ENCODE measurements at places on chromosomes 1 and 21. TPM values are rescaled to one million over a fixed set of nuclear protein-coding genes. Genes with fewer than 3 reads are reported as not detected.

GRCh38 chr1:154404511-154404931 lies 622 bp upstream of the IL6R start:
- no peaks in the 10 kb centered on the region for H3K36me3 ChIP-seq
- H3K27ac ChIP-seq = no peak overlapping the region
- DNase-seq = no peak

DNA sequence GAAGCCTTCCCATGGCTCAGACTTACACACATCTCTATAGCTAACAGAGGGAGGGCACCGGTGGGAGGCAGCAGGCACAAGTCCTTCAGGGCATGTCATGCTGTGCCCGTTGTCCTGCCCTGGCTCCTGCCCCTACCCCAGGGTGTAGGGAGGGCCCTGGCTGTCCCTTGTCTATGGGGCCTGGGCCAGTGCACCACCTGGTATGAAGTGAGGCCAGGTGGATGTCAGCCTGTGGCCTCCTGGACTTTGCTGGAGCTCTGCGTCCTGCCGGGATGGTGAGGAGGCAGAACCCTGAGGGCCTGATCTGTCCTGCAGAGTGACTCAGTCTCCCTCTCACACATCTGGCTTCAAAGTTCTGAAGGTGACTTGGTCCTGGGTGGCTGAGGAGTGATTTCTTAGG lies 47.3 kb upstream of the GPR37L1 start:
- H3K36me3 ChIP-seq = no peaks in the 10 kb centered on the region
- no peaks in the 10 kb centered on the region for H3K27me3 ChIP-seq
- H3K4me1 ChIP-seq = peaks cover 22% of the 10 kb centered on the region
- peak; percentile 9 for DNase-seq
- H3K4me3 ChIP-seq = no peak overlapping the region
- peak overlapping the region; percentile 37 for H3K27ac ChIP-seq

Gene MTF2
- 65.2 TPM for total RNA-seq

DNA sequence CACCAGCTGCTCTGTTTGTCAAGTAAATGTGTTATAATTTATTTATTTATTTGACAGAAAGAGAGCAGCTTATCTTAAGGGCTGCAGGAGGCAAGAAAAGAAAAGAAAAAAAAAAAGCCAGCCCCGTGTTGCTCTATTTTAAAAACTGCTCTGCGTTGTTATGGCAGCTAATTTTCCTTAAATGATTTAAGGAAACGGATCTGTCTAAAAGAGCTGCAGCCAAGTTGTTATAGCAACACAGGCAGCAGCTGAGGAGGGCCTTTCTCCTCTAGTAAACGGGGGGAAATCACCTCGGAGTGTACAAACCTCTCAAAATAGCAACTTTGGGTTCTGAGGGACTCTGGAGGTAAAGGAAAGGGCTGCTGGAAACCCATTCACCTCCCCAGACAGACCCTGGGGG lies 149.2 kb downstream of the BEND5 start:
- no peak for DNase-seq
- no peaks in the 10 kb centered on the region for H3K27me3 ChIP-seq
- H3K4me3 ChIP-seq = no peak overlapping the region
- no peaks in the 10 kb centered on the region for H3K36me3 ChIP-seq
- no peak overlapping the region for H3K27ac ChIP-seq

DNA sequence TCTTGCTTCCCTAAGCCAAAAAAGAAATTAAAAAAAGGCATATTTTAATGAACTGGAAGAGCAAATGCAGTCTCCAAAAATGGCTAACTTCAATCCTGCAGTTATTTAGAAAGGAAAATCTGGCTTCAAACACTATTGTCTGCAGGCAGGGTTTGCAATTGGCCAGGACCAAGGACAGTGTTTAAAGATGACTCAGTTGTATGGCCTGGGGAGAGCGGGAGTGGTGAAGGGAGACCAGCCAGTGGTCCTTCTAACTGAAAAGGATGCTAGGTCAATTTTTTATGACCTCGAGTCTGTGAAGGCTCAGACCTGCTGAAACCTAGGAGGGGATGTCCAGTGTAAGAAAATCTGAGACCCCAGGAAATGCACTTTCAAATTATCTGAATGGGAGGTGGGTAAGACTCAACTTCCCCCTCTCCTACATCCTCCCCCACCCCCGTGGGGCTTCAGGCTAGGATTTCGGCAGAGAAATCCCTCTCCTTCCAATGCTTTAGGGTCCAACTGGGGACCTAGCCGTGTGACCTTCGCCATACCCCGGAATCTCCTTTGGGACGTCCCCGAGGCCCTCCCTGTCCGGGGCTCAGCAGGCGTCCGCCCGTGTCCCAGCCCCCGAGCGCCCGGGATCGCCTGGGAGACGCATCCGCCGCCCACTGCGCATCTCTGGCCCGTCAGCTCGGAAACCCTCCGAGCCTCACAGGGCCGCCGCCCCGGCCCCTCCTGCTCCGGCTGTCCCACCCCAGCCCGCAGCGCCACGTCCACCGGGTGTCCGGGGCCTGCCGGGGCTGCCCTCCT lies 602 bp upstream of the RIMKLA start:
- H3K4me1 ChIP-seq = no peaks in the 10 kb centered on the region
- H3K36me3 ChIP-seq = no peaks in the 10 kb centered on the region
- H3K4me3 ChIP-seq = no peak overlapping the region
- no peak overlapping the region for H3K27ac ChIP-seq
- peaks cover 35% of the 10 kb centered on the region for H3K27me3 ChIP-seq
- DNase-seq = peak; percentile 43

Gene TNFRSF18
- total RNA-seq = 0.27 TPM

DNA sequence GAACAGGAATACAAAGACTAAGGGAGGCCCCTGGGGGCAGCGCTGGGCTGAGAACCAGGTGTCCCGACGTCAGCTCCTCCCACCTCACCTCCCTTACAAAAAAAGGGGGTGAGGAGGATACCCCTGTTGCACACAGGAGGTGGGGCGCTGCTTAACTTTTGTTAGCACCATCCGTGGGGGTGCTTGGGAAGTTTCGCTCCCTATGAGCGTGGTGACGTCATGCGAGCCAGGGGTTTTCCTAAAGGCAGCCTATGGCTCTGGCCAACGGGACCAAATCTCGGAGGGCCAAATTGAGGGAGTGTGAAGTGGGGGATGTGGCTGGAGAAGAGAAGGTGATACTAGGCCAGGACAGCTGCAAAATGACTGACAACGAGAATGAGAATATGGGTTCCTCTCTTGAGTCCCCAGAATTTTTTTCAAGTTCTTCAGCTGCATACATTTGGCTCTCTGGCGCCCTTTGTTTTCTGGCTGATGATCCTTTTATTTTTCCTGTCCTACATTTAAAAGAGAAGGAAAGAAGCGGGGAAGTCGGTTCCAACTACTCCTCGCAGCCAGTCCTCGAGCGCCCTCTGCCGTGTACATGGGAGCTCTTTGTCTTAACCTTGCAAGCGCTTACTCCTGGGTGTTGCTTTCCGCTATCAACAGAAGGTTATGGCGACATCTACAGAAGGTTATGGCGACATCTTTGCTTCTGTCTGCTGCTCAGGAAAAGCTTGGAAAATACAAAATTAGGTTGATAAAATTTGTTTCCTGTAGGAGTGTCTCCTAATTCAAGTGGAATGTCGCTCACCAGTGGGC lies 48.0 kb upstream of the ZC3H11B start:
- DNase-seq = peak; percentile 91
- no peak overlapping the region for H3K4me3 ChIP-seq
- H3K4me1 ChIP-seq = peaks cover 7% of the 10 kb centered on the region
- H3K36me3 ChIP-seq = no peaks in the 10 kb centered on the region

Gene HLX
- 3.0 TPM for total RNA-seq

DNA sequence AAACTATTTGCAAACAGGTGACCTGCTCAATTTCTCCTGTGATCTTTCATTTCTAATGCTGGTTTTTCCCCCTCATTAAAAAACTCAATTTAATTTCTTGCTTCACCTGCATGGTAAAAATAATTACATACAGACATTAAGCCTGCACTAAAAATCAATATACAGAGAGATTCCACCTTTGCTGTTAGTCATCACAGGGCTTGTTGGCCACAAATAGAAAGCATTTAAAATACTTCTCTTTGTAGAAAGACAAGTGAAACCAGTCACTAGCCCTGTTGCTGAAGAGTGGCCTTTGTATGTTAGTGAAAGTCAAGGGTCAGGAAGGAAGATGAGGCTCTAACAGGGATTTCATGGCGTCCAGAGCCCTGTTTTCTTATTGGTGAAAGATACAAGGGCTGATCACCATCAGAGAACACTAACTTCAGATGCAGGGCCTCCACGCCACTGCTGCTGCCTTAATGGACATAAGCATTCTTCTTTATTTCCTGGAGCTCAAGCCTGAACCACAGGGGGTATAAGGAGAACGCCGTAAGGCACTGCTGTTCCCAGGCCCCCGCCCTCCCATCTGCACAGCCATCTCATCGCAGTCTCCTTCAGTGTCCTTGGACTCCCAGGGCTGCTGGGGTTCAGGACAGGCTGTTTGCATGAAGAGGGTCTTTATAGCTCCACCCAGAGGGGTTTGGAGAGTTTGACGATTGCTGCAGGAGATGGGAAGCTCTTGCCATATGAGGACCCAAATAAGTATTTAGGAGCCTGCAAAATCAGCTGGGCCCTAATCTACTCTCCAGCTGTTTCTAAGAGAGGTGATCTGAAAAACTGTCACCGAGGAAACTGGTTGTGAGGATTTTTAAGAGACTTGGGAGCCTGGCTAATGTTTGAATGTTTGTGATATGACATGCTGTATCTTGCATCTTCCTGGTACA lies 117.3 kb upstream of the IRF2BP2 start:
- H3K36me3 ChIP-seq = no peaks in the 10 kb centered on the region
- DNase-seq = peak; percentile 46
- H3K27ac ChIP-seq = peak overlapping the region; percentile 33
- H3K4me3 ChIP-seq = no peak overlapping the region

Gene FCRL2
- not detected for total RNA-seq

Gene SEMA6C
- total RNA-seq = 4.3 TPM

DNA sequence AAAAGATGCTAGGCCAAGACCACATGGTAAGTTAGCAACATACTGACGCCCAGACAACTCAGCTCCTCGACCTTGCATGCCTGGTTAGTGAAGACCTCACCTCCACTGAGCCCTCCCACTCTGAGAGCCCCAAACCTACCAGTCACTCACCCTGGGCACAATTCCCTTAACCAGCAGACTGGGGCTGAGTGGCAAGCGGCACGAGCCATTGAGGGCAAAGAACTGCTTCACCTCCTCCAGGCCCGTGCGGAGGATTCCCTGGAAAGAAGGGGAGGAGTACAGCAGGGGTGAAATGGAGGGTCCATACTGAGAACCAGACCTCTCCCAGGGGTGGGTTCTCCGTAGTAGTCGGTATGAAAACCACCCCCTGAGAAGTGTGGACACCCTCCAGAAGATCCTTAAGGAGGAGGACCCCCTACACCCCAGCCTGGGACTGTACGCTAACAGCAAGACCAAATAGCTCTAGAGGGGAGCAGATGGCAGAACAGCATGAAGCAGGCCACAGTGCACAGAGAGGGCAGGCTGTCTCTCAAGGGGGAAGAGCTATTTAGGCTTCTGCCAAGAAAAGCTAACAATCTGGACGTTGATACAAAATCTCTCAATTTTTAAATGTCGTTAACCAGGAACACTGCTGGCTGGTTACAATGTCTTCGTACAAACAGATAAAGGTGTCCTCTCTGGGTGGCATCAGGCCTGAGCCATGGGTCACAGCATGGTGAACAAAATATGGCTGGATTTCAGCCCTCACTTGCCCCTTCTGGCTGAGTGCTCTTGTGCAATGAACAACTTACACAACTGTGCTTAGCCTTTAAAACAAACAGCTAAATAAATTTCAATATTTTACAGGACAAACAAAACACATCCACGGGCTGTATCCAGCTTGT lies 31.0 kb upstream of the PPP1R15B start:
- peaks cover 25% of the 10 kb centered on the region for H3K27me3 ChIP-seq
- H3K36me3 ChIP-seq = no peaks in the 10 kb centered on the region
- H3K4me3 ChIP-seq = no peak overlapping the region
- H3K27ac ChIP-seq = no peak overlapping the region
- H3K4me1 ChIP-seq = no peaks in the 10 kb centered on the region

Gene ZMYND12
- not detected for total RNA-seq

- no peaks in the 10 kb centered on the region for H3K4me1 ChIP-seq
- H3K4me3 ChIP-seq = no peak overlapping the region
- H3K27me3 ChIP-seq = no peaks in the 10 kb centered on the region
- H3K27ac ChIP-seq = no peak overlapping the region
- DNase-seq = no peak
- no peaks in the 10 kb centered on the region for H3K36me3 ChIP-seq
Measured at GRCh38 chr1:234148816-234149215, 224.4 kb upstream of the COA6 start.

DNA sequence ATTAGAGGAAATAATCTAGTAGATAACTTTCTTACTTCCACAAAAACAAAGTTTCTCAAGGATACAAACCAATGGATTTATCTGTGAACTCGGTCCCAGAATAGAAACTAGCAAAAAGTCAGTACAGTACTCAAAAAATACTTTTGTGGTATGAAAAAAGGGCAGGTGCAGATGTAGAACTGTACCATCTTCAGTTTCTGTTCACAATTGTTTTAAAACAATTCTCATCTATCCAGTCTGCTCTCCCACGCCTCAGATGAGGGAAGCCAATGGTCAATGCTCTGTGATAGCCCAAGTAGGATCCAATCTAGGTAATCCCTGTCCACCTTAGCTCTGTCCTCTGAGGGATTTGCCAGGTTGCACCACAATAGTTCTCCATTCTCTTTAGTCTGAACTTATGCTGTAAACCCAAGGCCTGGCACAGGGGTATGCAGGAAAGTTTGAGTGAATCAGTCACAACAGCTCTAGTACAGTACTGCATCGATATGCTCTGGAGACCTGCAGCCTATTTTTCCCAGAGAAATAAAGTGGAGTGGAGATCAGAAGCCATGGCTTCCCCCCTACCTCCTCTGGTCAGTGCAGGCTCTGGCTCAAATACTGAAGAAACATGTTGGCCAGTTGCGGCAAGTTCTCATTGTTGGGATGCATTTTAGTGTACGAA lies 1.4 kb downstream of the KTI12 start:
- no peaks in the 10 kb centered on the region for H3K27me3 ChIP-seq
- peak; percentile 30 for DNase-seq
- peaks cover 12% of the 10 kb centered on the region for H3K4me1 ChIP-seq
- peak overlapping the region; percentile 88 for H3K27ac ChIP-seq
- H3K4me3 ChIP-seq = peak overlapping the region; percentile 66

GRCh38 chr1:84598846-84599741 lies 24.9 kb upstream of the CTBS start:
- H3K27ac ChIP-seq = no peak overlapping the region
- H3K27me3 ChIP-seq = 0 out of 2 replicates have a peak, but pooled peaks cover 4% of the 10 kb centered on the region
- H3K4me3 ChIP-seq = no peak overlapping the region
- H3K4me1 ChIP-seq = peaks cover 3% of the 10 kb centered on the region
- no peaks in the 10 kb centered on the region for H3K36me3 ChIP-seq
- DNase-seq = no peak

Gene F3
- total RNA-seq = 0.09 TPM

Gene ERICH3
- total RNA-seq = not detected

Gene TCHH
- not detected for total RNA-seq

DNA sequence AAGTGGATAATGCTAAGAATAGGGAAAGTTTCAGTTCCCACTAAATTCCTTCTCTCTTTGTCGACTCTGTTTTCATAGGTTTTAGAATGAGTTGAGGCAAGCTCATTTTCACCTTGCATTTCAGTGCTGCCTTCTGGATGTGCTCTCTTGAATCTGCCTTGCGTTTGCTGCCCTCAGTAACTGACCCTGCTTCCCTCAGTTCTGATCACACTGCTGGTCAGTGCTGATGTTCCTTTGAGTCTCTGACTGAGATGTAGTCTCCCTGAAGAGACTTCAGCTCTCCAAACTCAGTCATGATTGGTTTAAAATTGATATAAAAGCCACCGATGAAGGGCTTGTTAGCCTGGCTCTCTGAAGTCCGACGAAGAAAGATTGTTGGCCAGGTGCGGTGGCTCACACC lies 25.2 kb upstream of the HMGN1 start:
- no peaks in the 10 kb centered on the region for H3K27me3 ChIP-seq
- no peak overlapping the region for H3K27ac ChIP-seq
- DNase-seq = no peak
- H3K4me1 ChIP-seq = peaks cover 28% of the 10 kb centered on the region
- no peak overlapping the region for H3K4me3 ChIP-seq
- H3K36me3 ChIP-seq = no peaks in the 10 kb centered on the region

Data from K562 (cell line).